ENCODE measurements at places on chromosomes 7 and 10. TPM values are rescaled to one million over a fixed set of nuclear protein-coding genes. Genes with fewer than 3 reads are reported as not detected.

GRCh38 chr10:51447119-51447518, 252.3 kb downstream of the CSTF2T start:
- H3K27ac ChIP-seq, result no peak overlapping the region
- H3K4me3 ChIP-seq, result no peak overlapping the region
- H3K4me1 ChIP-seq, result no peaks in the 10 kb centered on the region
- DNase-seq, result no peak
- H3K36me3 ChIP-seq, result no peaks in the 10 kb centered on the region

DNA sequence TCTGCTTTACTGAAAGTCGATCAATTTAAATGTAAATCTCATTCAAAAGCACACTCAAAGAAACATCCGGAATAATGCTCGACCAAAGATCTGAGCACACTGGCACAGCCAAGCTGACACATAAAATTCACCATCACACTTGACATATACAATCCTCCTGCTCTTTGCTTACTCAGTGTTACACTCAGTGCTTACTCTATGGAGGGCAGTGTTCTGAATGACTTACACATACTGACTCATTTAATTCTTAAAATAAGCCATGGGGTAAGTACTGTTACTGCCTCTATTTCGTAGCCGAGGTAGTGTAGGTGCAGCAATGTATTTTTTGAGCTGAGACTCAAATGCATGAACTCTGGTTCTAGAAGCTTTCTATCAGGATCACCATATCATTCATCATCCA, 421.5 kb upstream of the LRRN3 start:
- no peaks in the 10 kb centered on the region for H3K27me3 ChIP-seq
- DNase-seq, result no peak
- no peaks in the 10 kb centered on the region for H3K4me1 ChIP-seq

DNA sequence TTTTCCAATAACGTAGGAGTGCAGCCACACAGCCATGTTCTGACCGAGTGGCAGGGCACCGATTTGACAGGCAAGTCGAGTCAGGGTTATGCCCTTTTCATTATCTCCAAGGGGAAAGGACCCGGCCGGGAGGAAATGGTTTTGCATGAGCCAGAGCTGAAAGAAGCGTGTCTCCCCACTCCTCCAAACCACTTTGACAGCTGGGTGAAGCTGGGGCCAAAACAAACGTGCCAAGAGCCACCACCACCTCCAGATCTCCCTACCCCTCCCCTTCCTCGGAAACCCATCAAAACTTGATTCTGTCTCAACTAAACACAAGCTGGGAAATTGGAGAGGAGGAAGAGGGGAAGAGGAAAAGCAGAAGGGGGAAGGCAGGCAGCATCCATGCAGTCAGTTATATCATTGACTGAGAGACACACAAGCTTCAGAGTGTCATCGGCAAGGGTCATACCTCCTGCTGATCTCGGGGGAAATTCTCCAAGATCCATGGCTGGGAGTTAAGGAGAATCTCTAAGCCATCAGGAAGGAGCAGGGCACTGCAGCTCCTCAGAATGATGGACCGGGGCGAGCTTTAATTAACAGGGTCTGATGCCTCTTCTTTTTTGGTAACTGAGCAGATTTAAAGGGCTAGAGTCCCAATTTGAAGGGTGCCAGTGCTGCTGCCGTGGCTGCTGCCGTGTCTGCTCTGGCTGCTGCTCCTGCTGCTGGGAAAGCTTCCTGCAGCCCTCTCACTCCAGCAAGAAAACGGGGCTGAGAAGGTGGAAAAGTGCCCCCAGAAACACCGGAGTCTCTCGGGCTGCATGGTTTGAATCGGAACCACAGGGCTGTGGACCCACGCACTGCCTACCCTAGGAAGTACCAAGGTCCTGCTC, 34.7 kb upstream of the CALN1 start:
- no peak overlapping the region for H3K27ac ChIP-seq
- no peak for DNase-seq
- no peak overlapping the region for H3K4me3 ChIP-seq
- H3K4me1 ChIP-seq, result no peaks in the 10 kb centered on the region

TAS2R4 gene
- total RNA-seq, result 0.94 TPM
